ENCODE measurements at places on chromosomes 3 and 15.

GRCh38 chr3:54962200-54962599 lies 34.3 kb upstream of the LRTM1 start:
- DNase-seq = no peak

GRCh38 chr3:154933581-154933980 lies 146.5 kb upstream of the MME start:
- DNase-seq = no peak

- no peak for DNase-seq
These were observed 34.3 kb downstream of the GOLIM4 start for GRCh38 chr3:168061332-168061996.

DNA sequence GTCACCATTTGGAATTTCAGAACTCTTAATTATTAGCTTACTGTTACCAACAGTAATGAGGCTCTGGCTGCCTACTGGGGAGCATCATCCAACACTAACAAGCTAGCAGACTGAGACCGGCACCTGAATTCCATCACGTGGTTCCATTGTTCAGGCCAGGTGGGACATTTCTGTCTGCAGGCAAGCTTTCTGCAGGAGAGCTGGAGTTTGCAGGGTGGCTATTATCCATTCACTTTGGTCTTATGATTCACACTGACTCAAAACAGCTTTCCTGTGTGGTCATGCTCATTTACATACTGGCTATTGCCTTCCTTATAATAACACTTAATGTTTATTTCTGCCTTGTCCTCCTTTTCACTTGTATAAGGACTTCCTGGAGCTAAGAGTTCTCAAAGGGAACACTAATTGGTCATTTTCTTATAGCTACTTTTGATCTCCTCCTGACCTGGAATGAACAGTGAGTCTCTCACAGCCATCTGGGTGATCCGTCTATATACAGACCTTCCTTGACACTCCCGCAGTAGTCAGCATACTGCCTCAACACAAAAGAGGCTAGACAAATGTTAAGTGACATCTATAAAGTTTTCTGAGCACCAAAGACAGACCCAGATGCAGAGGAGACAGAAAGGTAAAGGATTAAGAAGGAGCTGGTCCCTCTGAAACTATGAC lies 695.4 kb downstream of the FHIT start:
- DNase-seq = peak; percentile 97

DNA sequence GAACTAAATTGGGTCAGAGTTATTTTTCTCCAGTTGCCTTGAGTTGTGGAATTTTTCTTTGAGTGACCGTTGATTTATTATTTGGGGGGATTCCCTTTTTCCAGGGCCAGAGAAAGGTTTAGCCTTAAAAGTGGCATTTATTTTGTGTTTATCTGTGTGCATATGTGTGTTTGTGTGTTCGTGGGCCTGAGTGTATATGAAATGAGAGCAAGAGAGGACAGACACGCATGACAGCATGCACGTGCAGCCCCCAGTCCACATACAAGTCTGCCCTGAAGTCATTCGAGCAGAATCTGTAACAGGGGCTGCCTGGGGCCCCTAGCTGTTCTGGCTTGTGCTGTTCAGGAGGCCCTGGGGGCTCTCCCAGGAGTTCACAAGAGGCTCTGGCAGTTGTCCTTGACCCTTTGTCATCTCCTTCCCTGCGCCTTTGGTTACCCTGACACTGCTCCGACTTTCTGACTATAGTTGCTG lies 18.3 kb upstream of the TRAK1 start:
- no peak for DNase-seq

GRCh38 chr15:27327467-27328025 lies 356.6 kb downstream of the GABRG3 start:
- no peak for DNase-seq

DNA sequence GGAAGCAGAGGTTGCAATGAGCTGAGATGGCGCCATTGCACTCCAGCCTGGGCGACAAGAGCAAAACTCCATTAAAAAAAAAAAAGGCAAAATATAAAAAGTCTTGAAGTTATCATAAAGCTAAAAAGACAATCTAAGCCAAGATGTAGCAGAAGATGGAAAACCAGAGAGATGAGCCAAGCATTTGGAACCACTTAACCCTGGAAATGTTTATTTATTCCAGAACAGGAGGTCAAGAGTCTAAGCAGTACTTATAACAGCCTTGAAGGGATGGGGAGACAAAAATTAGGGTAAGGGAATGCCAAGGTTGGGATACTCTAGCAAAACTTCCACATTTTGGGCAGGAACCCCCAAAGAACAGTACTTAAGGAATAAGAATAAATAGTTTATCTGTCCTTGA lies 30.1 kb downstream of the FAIM start:
- no peak for DNase-seq

DNA sequence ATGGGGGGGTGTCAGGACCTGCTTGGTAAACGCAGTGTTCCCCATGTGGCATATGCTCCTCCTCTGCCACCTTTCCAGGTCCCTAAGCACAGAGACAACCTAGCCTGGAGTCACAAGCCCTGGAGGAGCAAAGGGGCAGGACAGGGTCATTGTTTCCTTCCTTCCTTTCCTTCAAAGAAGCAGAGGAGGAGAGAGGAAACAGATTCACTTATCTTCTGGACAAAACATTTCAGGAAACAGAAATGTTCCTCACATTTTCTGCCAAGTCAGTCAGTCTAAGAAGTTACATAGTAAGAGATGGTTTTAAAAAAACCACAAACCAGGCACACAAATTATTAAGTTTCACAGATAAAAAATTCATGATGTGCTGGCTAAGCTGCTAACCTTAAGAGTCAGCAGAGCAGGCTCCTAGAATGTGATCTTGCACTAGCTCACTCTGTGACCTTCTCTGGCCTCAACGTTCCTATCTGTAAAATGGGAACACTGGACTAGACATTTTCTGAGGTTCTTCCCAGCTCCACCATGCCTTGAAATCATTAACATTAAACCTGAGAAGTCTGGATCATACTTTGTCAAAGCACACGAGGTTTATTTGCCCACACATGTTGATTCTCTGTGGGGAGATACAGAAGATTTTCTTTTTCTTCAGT lies 47.9 kb downstream of the ATP13A5 start:
- no peak for DNase-seq

DNA sequence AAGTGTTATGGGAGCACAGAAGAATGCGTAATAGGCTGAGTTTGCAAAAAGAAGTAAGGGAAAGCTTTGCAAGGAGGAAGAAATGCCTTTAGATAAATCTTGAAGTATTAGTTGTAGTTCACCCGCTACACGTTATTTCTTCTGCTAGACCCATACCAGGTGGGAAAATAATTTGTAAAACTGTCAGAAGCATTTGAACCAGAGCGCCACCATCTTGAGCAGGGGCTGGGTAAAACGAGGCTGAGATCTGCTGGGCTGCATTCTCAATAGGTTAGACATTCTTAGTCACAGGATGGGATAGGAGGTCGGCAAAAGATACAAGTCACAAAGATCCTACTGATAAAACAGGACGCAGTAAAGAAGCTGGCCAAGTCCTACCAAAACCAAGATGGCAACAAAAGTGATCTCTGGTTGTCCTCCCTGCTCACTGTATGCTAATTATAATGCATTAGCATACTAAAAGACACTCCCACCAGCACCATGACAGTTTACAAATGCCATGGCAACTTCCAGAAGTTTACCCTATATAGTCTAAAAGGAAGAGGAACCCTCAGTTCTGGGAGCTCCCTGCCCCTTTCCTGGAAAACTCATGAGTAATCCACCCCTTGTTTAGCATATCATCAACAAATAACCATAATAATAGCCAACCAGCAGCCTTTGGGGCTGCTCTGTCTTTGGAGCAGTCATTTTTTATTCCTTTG lies 50.0 kb upstream of the ZNF280D start:
- no peak for DNase-seq

DNA sequence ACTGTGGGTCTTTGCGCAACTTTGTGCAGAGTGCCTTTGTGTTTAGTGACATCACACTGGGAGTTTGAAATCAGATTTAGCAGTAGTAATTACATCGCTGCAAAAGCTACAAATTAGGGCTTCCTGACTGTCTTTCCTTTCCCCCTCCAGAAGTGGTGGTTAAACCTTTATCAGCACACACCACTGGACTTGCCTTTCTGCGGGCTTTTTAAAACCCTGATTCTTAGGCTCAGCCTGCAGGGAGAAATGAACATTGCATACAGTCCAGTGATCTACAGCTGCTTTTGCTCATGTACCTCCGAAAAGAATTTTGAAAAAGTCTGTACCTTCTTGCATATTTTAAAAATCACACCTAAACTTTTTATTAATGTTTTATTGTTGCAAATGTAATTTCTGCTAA lies 219.7 kb upstream of the NAALADL2 start:
- no peak for DNase-seq

GRCh38 chr3:171950373-171950772 lies 89.0 kb upstream of the FNDC3B start:
- DNase-seq = peak; percentile 53

GRCh38 chr3:29245441-29245840 lies 35.4 kb upstream of the RBMS3 start:
- DNase-seq = no peak

GRCh38 chr3:174776636-174777035 lies 82.5 kb upstream of the NAALADL2 start:
- no peak for DNase-seq

DNA sequence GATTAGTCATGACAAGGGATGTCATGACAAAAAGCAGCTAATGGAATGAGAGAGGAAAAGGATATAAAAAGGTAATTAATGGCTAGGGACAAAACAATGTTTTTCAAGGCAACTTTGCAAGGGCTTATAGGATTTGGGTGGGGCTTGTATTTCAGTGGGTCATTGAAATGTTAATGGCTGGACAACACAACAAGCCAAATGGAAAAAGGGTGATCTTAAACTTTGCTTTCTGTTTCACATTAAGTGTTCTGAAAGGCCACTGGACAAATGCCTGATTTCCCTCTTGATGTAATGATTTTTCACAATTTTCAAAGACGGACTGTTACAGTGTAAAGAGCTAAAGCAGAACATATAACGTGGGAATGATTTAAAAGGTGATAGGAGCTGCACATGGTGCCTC lies 345.0 kb downstream of the TUSC7 start:
- DNase-seq = no peak

DNA sequence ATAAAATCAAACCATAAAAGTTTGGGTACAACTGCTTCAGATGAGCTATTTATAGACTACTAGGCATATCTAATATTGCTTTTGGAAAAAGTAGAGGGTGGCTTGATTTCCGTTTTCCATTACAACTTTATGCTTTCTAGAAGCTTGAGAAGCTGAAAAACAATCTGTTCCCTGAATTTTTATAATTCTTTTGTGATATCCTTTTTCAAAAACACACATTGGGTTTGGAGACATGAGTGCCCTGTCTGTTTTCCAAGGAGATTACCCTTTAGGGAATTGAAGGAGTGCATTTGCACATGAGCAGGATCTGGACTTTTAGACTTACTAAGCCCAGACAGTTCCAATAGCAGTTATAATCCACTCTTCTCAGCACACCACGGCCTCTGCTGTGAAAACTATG lies 49.5 kb upstream of the FILIP1L start:
- DNase-seq = no peak

DNA sequence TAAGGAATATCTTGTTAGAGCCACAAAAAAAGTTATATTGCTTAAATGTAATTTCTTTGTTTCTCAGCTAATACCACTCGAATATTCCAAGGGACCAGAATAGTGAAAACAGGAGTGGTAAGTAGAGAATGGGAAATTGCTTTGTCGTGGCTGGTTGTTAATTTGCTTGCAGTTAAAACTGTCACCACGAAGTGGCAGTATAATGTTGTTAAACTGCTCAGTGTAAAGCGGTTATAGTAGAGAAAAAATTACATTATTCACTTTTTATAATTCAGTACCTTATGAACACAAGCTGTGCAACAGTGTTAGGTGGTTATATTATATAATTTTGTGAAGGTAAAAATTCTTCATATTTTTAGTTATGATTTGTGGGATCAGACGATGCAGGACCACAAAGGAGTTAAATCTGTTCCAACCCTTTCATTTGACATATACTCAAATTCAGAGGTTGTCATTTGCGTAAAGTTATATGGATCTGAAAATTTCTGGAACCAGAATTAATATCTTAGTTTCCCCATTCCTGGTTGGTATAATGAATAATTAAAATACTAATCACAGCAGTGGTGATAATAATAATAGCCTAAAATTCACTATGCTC lies 171.8 kb downstream of the FEZF2 start:
- DNase-seq = peak; percentile 26

GRCh38 chr15:26352909-26353308 lies 420.0 kb downstream of the GABRB3 start:
- no peak for DNase-seq

GRCh38 chr3:172580680-172581401 lies 57.6 kb upstream of the TNFSF10 start:
- DNase-seq = no peak

- no peak for DNase-seq
These were observed 59.3 kb downstream of the PIK3R4 start for GRCh38 chr3:130687327-130687726.

GRCh38 chr15:96344706-96345559 lies 14.4 kb downstream of the NR2F2 start:
- DNase-seq = peak; percentile 22

- DNase-seq = no peak
These were observed 93.6 kb downstream of the BOC start for GRCh38 chr3:113304856-113305540.

Data from kidney tubule cell (primary cell).